ENCODE measurements at places on chromosomes 2 and 18.

DNA sequence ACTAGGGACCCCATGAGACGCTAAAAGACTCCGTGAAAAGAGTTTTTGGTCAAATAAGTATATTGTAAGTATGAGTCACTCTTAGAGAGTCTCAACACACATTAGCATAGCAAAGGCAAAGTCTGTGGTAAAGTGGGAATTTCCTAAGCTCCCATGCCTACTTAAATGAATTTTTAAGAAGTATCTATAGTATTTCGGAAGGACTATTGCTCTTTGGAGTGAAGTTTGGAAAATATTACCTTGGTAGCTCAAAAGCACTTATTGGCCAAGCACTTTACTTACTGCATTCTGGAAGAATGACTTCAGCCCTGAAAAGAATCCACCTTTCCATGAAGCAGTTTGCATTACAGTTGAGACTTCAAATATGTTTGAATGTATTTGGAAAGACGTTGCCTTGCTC is 57.1 kb downstream of the CAVIN2 start:
- DNase-seq, result no peak

DNA sequence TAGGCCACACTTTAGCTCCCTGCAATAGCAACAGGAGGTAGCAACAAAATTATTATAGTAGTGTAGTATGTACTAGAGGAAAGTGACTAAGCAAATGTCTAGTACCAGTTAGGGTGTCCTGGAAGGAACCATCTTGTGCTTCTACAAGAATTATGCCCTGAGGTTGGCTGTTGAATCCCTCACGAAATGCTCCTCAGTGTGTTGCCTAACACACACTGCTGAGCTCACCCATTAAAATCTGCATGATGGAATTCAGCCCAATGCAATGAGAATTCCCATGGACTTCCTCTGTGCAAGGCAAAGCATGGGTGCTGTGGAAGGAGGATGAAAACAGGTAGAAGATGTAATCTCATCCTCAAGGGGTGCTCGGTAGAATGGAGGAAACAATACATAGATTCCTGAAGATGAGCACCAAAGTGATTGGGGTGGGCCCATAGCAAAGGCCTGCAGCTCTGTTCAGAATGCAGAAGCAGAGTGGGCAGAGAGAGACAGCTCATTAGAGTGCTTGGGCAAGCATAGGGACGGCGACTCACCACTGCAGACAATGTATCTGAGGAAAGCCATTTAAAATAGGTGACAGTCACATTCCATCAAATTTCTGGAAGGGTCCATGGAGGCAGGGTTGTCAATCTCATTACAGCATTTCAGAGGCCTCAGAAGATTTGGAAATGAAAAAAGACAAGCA is 1.2 kb upstream of the UGT1A7 start:
- no peak for DNase-seq

DNA sequence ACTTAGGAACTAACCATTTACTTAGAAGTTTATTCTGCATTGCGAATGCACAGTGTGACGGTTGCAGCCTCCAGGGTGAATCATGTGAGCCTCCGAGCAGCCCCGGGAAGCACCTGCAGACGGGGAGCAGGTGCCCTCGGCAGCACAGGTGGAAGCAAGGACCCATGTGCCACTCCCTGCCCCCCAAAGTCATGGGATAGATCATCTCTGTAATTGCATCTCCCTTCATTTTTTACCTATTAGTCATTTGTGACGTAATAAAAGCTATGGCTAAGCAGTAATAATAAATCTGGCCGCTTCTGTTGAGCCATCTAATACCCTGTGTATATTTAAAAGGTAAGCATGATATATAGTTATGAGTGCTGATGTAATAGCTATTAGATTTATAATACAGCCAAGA is 97.2 kb downstream of the PTGR3 start:
- DNase-seq, result no peak

DNA sequence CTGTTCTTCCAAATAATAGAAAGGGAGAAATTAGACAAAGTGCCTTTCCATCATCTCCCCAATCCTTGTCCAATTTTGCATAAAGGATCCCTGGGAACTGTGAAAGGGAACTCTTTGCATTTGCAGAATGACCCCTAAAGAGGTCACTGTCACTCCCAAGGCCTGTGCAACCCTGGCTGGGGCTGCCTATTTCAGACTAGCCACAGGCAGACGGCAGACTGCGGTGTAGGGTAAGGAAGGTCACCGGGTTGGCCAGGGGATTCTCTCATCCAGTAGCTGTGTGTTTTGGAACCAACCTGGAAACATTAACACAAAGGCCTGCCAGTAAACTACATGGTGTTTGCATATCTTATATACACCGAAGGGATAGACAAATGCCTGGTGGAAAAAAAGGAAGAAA is 818.7 kb downstream of the BCL11A start:
- DNase-seq, result no peak

DNA sequence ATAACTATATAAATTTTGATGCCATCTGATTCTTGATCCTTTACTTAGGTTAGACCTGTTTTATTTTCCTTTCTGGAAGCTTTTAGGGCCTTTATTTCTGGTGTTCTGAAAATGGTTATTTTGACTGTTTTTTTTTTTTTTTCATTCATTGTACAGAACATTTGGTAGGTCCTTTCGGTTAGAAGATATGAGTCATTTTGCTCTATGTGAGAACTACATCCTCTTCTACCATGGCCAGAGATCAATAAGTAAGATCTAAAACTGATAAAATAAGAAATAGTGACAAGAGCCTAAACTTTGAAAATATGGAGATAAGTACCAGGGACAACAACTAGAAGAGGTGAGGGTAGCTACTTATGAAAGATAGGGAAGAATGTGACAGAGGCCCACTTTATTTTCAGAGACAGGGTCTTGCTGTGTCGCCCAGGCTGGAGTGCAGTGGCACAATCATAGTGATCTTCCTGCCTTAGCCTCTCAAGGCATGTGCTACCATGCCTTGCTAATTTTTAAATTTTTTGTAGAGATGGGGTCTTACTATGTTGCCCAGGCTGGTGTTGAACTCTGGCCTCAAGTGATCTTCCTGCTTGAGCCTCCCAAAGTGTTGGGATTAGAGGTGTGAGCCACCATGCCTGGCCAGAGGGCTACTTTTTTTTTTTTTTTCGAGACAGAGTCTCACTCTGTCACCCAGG is 66.5 kb downstream of the EIF2AK3 start:
- no peak for DNase-seq

GRCh38 chr2:112201696-112202430 is 53.0 kb downstream of the ZC3H8 start:
- no peak for DNase-seq

- DNase-seq, result no peak
These were observed 4.3 kb upstream of the HDAC4 start for GRCh38 chr2:239405071-239405470.

DNA sequence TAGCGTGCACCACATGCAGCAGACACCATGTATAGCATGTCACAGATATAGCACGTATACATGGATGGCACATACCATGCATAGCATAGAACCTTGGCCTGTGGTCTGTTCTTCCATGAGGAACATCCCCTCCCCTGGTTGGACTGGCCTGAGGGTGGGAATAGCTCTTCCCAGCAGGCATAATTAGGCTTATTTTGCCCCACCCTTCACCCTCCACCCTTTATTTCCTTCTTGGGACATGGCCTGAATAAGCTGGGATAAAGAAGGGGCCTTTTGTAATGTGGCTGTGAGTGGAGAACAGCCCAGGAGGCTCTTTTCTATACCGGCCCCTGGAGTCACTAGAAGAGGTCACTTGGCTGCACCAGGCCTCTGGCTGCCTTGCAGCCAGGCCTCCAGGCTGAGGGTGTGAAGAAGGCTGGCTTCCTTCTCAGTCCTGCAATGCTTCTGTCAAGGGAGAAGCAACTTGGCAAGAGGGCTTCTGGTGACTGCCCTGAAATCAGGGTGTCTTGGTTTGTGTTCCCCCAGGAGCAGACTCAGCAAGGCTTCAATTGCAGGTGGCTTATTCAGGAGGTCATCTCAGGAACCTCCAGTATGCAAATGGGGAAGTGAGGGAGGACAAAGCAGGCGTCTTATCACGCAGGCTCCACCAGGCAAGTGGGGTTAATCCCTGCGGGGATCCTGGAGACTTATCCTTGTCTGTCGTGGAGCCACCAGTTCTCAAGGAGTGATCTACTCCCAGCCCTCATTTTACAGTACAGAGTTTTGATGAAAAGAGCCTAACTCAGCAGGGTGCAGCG is 68.2 kb downstream of the HS6ST1 start:
- DNase-seq, result no peak

GRCh38 chr2:29394311-29394980 is 279.2 kb downstream of the CLIP4 start:
- no peak for DNase-seq

DNA sequence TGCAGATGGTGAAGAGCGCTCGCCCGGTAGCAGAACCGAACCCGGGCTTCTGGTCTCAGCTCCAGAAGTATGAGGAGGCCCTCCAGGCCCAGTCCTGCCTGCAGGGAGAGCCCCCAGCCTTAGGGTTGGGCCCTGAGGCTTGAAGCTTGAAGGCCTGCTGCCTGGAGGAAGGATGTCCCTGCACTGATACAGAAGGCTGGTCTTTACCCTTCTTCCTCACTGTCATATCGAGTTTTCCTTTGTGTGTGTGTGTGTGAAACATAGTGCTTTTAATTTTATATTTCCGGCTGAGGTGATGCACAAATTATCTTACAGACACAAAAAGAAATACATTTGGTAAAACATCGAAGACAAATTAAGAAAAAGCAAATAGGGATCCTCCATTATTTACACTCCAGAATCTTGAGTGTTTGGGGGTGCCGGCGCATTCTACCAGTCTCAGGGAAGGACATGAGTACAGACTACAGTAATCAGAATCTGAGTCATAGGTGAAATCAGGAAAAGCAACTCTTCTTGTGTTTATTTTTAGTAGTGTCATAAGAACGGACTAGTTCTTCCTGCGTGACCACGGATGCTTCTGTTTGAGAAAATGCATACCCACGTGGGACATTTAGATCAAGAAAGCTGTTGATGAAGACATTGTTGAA is 1.3 kb downstream of the DUSP28 start:
- DNase-seq, result no peak

DNA sequence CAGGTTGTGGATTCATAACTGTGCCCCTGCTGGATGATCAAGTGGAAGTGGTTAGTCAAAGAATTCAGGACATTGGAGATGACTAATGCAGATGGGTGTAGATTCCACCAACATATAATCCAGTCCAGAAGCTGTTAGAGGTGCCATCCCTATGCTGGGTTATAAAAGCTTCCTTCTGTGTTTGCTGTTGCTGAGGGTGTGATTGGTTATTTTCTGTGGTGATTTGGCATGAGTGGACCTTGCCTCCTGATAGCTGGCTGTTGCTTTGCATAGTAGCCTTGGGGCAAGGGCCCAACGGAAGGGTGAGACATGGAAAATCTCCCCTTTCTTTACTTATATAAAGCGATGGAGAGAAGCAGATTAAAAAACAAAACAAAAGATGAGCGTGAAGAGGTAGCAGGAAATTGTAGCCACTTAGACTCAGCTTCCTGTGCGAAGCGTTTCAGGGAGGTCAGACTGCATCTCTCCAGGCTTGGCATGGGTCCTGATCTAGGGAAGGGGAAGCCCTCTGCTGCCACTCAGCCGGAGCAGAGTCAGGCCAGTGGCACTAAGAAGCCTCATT is 190.4 kb downstream of the FMNL2 start:
- DNase-seq, result no peak

DNA sequence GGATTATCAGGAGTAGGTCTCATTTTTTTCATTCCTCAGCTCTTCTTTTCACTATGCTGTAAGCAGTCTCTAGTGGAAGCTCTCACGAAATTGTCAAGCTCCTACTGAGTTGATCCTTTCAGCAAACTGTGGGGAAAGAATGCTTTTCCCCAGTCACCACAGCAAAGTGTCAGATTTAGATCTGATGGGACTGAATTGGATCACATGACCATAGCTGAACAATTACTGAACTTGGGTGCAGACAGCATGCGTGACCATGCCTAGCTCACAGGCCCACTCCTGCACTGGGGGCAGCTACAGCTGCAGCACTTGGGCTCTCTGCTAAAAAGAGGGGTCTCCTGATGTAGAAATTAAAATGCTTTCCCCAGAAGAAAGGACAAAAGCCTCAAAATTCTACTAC is 3.1 kb downstream of the ARHGAP15 start:
- DNase-seq, result no peak

DNA sequence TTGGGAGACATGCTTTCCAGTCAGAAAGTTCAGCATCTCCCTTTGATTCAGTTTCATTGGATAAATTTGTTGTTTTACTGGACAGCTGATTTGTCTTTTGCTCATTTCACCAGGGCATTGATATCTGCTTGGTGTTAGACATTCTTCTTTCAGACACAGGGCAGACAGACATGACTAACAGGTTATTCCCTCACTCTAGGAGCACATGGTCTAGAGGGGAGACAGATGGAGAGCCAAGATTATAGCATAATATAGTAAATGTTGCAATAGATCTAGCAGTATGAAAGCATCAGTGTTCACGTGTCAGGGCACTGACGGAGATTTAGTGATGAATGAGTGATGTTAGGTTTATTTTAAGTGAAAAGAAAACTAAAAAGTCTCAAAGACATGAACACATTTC is 187.0 kb upstream of the CYRIA start:
- no peak for DNase-seq

- DNase-seq, result no peak
These were observed 30.9 kb downstream of the LONRF2 start for GRCh38 chr2:100291152-100291970.

GRCh38 chr2:181420259-181421130 is 36.7 kb upstream of the ITGA4 start:
- no peak for DNase-seq

DNA sequence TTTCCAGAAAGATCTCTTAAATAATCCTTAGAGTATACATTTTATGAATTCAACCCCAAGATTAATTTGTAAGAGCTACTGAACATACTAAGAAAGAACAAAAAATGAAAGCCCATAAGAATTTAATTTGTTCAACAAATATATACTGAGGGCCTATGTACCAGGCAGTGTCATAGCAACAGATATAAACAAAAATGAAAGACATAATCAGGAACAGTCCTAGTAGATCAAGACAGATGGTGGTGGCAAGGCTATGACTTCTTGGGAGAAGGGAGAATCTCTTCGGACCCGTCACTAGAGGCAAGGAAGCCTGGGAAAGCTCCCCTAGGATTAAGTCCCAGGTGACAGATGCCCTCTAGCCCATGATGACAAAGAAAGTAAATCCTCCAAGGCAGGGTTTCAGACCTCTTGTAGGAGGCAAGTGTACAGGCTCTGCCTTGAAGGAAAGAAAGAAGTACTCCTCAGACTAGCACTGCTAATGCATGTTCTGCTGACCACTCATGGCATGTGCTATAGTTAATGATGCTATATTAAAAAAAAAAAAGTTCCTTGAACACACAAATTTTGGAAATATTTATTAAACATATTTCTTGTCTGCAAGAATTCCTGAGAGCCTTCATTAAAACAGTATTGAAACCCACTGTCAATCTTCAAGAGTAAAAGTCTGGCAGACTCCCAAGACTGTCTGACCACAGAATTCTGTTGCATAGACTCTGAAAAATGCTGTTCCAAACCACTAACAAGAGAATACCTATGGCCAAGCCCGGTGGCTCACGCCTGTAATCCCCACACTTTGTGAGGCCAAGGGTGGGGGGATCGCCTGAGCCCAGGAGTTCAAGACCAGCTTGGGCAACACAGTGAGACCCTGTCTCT is 31.5 kb downstream of the NOL10 start:
- no peak for DNase-seq
